MV-4-11 (cell line): ENCODE measurements at places on chromosomes 5 and 9.

DNA sequence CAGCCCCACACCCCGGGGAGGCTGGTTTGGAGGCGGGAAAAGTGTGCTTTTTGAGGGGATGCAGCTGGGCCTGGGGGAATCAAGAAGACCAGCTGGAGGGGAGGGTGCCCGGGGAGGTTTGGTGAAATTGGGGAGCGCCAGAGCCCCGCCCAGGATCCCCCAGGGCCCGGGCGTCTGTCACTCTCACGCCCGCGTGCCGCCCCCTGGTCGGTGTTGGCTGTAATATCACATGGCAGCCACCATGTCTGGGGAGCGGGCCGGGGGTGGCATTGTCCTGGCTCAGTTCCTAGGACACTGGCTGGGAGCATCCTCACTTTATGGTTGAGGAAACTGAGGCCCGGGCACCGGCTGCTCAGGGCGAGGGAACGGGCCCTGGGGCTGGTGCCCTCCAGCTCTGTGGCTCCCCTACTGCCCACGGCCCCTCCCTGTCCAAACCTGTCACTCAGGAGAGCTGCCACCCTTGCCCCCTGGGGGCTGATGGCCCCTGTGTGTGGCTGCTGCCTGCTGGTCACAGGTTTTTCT is 27.5 kb downstream of the ASS1 start:
- DNase-seq = no peak

GRCh38 chr9:29456940-29457339 is 1883.7 kb upstream of the C9orf72 start:
- DNase-seq = no peak

DNA sequence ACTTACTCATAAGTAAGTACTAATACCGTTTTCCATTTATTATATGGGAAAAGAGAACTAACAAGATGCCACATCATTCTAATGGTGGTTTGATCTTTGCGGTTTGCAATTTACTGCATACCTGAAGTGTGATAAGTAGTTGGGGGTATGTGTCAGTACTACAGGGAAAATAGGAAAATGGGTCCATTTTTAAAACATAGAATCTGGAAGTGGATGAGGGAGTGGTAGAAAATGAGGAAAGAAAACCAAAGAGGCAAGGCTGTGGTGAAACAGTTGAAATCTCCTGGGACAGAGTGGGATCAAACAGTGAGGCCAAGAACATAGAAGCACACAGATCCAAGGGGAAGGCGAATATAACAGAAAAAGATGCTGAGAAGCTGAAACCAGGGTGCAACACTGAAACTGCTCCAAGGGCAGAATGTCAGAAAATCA is 6.7 kb downstream of the ADAMTSL1 start:
- no peak for DNase-seq

DNA sequence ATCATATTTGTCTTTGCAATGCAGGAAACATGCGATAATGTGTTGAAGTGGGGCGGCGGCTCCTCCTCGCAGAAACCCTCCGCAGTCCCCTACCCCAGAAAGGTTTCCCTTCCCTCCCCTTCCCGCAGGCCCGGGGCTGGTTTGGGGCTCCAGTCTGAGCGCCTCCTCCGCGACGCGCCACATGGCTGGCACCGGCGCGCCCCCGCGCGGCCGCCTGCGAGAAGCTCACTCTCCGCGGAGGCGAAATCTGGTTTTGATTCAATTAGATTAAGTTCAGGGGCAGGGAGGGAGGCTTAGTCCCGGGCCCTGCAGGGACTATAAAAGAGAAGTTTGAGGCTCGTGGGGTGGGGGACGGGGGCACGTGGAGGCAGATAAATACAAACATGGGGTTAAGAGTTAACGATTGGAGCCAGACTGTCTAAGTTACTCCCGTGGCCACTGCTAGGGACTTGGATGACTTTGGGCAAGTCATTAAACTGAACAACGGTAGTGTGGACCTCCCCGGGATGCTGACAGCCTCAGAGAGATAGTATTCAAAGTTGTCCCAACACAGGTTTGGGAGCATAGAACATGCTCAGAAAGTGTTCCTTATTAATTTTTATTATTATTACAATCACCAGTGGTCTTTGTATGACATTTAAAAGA is 69.4 kb downstream of the MSX2 start:
- DNase-seq = peak; percentile 24

GRCh38 chr5:40495237-40495635 is 184.5 kb upstream of the PTGER4 start:
- peak; percentile 23 for DNase-seq

DNA sequence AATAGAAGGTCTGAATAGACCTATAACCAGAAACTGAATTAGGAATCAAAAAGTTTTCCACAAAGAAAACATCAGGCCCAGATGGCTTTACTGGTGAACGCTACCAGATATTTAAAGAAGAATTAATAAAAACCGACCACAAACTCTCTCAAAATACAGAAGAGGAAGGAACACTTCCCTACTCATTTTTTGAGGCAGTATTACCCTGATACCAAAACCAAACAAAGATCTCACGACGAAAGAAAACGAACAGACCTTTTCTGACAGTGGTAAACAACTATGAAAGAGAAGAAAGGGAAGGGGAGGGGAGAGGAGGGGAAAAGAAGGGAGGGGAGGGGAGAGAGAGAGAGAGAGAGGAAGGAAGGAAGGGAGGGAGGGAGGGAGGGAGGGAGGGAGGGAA is 13.5 kb downstream of the B4GALT1 start:
- peak; percentile 77 for DNase-seq

GRCh38 chr9:134833294-134833880 is 47.2 kb upstream of the FCN2 start:
- DNase-seq = no peak

GRCh38 chr9:92151691-92152393 is 36.6 kb upstream of the SPTLC1 start:
- peak; percentile 14 for DNase-seq

DNA sequence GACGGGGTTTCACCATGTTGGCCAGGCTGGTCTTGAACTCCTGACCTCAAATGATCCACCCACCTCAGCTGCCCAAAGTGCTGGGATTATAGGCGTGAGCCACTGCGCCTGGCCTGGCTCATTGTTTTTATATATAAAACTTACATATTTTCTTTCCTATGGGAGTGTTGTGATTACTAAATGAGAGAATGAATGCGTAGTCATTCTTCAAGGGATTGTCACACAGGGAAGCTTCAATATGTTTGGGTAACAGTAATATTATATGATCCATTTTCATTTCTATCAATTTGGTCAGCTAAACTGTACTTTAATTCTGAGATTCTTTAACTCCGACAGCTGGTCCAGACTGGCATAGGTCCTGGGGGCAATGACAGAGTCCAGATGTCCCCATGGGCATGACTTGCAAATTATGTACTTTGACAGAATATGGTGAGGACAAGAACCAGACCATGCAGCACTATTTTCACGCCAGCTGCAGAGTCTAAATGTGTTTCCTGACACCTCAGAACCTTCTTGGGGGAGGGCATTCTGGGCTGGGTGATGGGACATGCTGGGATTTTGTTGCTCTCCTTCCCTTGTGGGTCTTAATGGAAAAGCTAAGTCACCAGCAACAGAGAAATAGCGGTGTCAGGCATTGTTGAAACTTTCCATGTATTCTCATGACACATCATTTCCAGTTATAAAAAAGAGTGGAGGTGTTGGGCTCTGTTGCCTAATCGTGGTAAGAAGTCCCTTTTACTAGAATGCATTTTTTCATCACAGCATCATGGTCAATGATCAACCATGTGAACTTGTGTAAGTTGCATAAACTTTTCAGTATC is 40.9 kb upstream of the TNC start:
- no peak for DNase-seq

- no peak for DNase-seq
Observed at GRCh38 chr5:64074533-64074932, 91.1 kb upstream of the RNF180 start.

- DNase-seq = no peak
Observed at GRCh38 chr5:142618130-142618523, 67.8 kb downstream of the FGF1 start.

- peak; percentile 73 for DNase-seq
Observed at GRCh38 chr9:36218411-36218901, 27.7 kb downstream of the CLTA start.
